Sigmoid colon (tissue), 7 donors: ENCODE measurements at places on chromosomes 3 and 15. TPM values are rescaled to one million over a fixed set of nuclear protein-coding genes. Genes with fewer than 3 reads are reported as not detected.

CNTN3 gene
- 3.3 TPM for total RNA-seq

- no peak overlapping the region for H3K27ac ChIP-seq
- H3K27me3 ChIP-seq: no peaks in the 10 kb centered on the region
- H3K36me3 ChIP-seq: no peaks in the 10 kb centered on the region
- DNase-seq: no peak
Observed at GRCh38 chr3:70273492-70273891, 38.9 kb downstream of the MDFIC2 start.

CHRNA7 gene
- 0.54 TPM for total RNA-seq

CAMKV gene
- not detected for total RNA-seq
